ENCODE measurements at places on chromosomes 6 and 20.

DNA sequence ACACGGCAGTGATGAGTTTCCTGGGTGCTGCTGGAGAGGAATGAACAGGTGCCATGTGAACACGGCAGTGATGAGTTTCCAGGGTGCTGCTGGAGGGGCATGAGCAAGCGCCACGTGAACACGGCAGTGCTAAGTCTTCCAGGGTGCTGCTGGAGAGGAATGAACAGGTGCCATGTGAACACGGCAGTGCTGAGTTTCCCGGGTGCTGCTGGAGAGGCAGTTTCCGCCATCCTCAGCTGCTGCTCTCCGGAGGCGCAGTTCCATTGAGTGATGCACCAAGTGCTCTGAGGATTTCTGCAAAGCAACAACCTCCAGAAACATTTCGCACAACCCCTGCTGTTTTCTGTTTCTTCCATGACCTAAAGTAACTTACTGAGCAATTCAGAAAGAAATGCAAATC, 155.4 kb downstream of the SMOC2 start:
- DNase-seq, result no peak

- peak; percentile 54 for DNase-seq
Measured at GRCh38 chr6:144931172-144932035, 646.3 kb downstream of the UTRN start.

DNA sequence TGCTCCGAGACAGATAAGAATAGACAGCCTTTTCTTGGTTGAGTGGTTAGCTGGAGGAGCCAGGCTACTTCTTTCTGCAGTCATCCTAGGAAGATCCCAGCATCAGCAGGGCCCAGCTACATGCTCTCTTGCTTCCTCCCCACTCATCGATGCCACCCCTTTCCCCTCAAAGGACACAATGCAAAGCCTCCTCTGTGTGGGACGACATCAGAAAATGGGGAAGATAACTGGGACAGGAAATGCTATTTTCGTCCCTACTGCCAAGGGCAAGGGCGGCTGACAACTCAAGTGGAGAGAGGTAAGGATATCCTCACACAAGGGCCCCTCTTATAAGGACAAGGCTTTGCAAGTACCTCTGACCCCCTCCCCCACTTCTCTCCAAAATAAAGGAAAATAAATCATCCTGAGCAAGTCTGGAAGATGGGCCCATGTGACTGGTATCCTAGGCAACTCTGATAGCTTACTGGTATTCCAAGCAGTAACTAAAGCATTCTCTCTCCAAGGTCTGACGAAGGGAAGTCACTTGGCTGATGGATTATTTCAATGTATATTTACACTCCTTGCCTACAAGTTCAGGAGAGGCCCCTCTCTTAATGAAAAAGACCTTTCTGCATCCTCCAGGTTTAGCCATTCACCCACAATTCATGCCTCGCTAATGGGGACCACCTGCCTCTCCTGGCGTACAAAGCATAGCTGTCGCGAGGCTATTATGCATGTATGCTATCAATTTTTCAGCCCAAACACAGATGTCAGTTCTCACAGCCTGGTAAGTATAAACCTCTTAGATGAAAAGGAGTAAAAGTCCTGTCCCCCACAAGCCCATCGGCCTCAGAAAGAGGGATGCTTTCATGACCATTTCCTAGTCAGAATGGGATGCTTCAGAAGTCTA, 11.3 kb downstream of the ELMO2 start:
- no peak for DNase-seq

DNA sequence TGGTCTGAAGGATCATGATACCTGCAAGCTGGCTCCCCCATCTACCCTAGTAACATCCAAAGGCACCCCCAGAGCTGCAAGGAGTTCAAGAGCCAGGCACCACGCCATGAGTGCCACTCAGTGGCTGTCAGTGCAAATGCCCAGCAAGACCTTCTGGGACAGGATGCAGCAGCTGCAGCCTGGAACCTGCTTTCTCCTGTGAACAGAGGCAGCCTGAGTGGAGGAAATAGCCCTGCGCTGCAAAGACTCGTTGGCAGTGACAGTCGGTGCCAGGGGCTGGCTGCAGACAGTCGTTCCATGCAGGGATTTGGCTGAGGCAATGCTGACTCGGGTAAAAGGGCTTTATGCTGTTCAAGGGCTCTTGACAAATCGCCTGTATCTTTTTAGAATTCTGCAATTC, 15.7 kb upstream of the SSTR4 start:
- peak; percentile 29 for DNase-seq

- DNase-seq, result no peak
Measured at GRCh38 chr6:31720196-31720770, 1.3 kb downstream of the LY6G6C start.

- DNase-seq, result no peak
Measured at GRCh38 chr6:90973188-90973587, 386.3 kb upstream of the MAP3K7 start.

GRCh38 chr6:46412662-46413061, 78.6 kb downstream of the RCAN2 start:
- no peak for DNase-seq

DNA sequence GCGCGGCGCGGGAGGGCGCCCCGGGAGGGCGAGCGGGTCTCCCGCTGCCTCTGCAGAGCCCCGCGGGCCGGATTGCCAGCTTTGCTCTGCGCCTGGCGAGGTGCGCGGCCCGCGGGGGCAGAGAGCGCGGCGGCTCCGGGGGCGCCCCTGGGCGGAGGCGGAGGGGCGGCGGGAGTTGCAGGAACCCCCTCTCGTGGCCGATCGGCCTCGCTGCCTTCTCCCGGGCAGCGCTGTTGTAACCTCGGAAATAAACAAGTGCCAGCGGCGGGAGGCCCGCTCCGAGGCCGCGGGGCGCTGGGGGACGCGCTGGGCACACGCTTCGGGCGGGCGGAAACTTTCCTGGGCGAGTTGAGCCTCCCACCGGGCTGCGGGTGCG, 1.2 kb downstream of the CDH4 start:
- peak; percentile 63 for DNase-seq

GRCh38 chr20:16462711-16463110, 110.5 kb downstream of the KIF16B start:
- no peak for DNase-seq

DNA sequence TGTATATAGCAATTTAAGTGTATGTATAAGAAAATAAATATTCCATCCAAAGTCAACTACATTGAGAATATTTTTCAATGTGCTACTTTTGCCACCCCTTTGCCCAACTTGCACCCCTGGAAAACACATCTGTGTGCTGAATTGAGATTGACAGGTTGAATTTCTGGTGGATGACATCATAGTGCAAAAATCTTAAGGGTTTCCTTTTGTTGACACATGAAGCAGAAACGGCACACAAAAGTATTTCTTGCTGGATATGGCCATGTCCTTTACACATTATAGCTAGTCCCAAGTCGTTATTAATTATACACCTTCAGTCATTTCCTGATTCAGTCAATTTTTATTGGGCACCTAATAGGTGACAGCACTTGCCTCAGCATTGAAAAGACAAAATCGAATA, 188.7 kb upstream of the FBXL4 start:
- DNase-seq, result peak; percentile 56

GRCh38 chr20:52805296-52805571, 166.9 kb upstream of the TSHZ2 start:
- DNase-seq, result no peak

DNA sequence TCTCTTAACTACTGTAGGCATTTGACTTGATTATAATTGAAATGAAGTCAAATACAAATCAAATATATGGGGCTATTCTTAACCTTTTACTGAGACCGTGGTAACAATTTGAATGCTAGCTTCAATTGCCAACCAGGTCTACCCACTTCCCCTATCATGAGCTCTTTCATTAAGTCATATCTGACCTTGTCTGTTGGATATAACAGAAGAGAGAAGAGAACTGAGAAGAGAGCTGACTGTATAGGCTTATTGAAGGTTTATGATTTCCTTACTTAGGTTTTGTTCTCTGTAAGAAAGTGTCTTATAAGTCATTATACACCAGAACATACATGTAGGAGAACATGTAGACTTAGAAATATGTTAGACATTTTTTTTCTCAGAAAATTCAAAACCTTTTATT, 549.4 kb downstream of the COL12A1 start:
- DNase-seq, result no peak

- DNase-seq, result no peak
Measured at GRCh38 chr6:13307508-13307995, 20.8 kb downstream of the TBC1D7 start.

- no peak for DNase-seq
Measured at GRCh38 chr6:87705070-87705691, 3.1 kb upstream of the AKIRIN2 start.

GRCh38 chr6:119390247-119390793, 40.8 kb upstream of the MAN1A1 start:
- no peak for DNase-seq

GRCh38 chr20:4894409-4894808, 106.9 kb downstream of the SLC23A2 start:
- DNase-seq, result no peak

DNA sequence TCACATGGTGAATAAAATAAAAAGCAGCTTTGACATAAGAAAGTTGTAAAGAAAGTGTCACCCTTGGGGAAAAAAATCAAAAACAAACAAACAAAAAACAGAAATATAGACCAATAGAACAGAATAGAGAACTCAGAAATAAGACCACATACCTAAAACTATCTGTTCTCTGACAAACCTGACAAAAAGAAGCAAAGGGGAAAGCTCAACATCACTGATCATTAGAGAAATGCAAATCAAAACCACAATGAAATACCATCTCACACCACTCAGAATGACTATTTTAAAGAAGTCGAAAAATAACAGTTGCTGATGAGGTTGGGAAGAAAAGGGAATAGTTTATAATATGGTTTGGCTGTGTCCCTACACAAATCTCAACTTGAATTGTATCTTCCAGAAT, 159.1 kb downstream of the TINAG start:
- DNase-seq, result no peak

- DNase-seq, result peak; percentile 45
Measured at GRCh38 chr6:3800850-3801591, 48.2 kb upstream of the FAM50B start.

- no peak for DNase-seq
Measured at GRCh38 chr6:11788043-11788442, 9.4 kb upstream of the ADTRP start.

DNA sequence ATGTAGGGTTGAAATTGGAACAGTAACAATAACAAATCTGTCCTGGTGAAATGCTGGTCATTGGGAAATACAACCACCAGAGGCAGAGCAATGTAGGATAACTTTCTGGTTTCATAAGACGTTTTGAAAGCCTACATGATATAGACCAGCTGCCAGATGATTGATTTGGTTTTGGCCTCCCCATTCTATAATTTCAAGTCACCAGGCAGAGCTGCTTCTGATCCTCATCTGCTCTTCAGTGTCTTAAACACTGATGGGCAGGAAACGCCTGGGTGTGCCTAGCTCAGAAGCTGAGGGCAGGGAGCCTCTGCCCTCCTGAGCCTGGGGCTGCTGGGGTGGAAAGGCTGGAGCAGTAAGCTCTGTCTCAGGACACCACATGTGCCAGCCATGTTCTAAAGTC, 24.5 kb downstream of the DHX35 start:
- DNase-seq, result no peak

- no peak for DNase-seq
Measured at GRCh38 chr6:144284478-144284782, 705 bp upstream of the UTRN start.

- DNase-seq, result no peak
Measured at GRCh38 chr6:157253699-157254098, 69.6 kb downstream of the TMEM242 start.

DNA sequence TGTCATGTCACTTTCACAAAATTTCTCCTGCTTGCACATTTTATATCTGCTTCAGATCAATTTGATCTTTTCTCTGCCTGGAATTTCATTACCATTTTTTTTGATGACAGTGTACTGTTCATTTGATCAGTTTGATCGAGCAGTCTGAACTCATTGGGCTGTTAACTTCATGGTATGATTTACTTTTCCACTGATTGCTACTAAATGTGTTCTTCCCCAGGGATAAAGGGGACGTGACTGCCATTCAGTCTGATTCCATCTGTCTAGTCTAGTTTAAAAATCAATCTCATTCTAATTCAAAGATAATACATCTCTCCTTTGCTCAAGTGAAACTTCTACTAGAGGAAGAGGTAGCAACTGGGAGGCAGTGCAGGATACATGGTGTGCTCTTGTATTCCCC, 21.1 kb downstream of the LAMP5 start:
- DNase-seq, result no peak

DNA sequence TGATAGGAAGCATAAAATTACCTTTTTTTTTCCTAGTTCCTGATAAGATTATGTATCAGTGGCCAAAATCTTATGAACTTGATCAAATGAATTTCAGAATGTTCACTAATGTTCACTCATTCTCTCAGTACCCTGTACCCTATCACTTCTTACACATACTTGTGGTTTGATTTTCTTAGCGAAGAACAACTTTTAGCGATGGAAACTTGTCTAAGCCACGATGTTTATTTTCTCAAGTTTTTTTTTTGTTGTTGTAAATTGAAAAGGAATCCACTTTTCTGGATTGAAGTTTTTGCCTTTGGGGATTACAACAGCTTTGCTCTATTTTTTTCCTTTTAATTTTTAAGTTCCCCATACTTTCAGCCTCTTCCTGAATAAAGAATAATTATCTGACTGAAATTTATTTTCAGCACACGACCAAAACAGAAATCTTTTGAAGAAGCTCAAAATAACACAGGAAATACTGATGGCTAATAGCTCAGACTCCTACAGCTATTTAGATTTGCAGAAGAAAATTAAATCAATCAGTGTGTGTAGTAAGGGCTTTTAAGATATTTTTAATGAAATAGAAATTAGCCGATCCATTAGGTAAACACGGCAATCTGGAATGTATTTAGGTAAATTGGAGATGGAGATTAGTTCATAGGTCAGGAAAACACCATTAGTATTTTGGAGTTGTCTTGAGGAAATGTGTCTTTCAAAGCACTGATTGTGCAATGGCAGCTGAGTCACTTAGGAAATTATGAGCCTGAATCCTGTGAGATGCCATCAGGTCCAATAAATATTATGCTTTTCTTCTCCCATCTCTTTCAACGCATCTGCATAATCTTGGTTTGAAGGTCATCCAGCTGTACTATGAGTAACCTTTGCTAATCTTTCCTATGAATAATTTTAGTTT, 217.5 kb downstream of the GJA1 start:
- DNase-seq, result peak; percentile 69

GRCh38 chr6:2942914-2943563, 28.3 kb downstream of the SERPINB6 start:
- no peak for DNase-seq

DNA sequence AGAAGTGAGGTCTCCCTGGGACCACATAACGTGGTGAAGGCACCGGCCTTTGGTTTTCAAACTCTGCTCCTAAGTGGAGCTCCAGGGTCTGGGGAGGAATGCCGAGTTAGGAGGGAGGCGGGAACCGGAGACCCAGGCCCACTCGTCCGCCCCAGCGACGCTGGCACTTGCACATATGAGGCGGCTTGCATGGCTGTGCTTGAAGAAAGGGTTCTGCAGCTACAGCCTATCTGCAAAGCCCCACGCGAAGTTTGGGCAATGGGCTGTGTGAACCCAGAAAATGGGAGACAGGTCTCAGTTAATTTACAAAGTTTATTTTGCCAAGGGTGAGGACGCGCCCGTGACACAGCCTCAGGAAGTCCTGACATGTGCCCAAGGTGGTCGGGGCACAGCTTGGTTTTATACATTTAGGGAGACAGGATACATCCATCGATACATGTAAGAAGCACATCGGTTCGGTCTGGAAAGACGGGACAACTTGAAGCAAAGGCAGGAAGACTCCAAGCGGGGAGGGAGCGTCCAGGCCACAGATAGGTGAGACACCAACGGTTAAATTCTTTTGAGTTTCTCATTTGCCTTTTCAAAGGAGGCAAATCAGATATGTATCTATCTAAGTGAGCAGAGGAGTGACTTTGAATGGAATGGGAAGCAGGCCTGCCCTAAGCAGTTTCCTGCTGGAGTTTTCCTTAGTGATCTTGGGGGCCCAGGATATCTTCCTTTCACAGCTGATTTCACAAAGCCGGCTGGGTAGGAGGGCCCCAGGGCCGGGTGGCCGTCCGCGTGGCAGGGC, 782 bp upstream of the PCMTD2 start:
- no peak for DNase-seq
